ENCODE measurements at places on chromosomes 2 and 18. TPM values are rescaled to one million over a fixed set of nuclear protein-coding genes. Genes with fewer than 3 reads are reported as not detected.

The ALPG gene
- not detected for polyA plus RNA-seq

The CREG2 gene
- not detected for polyA plus RNA-seq

The GPR148 gene
- not detected for polyA plus RNA-seq

The ITGA6 gene
- polyA plus RNA-seq, result 18.1 TPM

The MAPK4 gene
- polyA plus RNA-seq, result 0.02 TPM

The CMPK2 gene
- 8.0 TPM for polyA plus RNA-seq

The HMSD gene
- 0.62 TPM for polyA plus RNA-seq

The GNAL gene
- 1.2 TPM for polyA plus RNA-seq

The STAT4 gene
- polyA plus RNA-seq, result 4.6 TPM

The SDC1 gene
- polyA plus RNA-seq, result 0.54 TPM

The TMEM127 gene
- polyA plus RNA-seq, result 8.4 TPM

The RHBDD1 gene
- polyA plus RNA-seq, result 6.1 TPM

The UGT1A10 gene
- polyA plus RNA-seq, result 0.03 TPM
